ENCODE measurements at places on chromosomes 6 and 20.
A peak's percentile ranks its signal among the peaks of the same experiment; 100 is the strongest.

DNA sequence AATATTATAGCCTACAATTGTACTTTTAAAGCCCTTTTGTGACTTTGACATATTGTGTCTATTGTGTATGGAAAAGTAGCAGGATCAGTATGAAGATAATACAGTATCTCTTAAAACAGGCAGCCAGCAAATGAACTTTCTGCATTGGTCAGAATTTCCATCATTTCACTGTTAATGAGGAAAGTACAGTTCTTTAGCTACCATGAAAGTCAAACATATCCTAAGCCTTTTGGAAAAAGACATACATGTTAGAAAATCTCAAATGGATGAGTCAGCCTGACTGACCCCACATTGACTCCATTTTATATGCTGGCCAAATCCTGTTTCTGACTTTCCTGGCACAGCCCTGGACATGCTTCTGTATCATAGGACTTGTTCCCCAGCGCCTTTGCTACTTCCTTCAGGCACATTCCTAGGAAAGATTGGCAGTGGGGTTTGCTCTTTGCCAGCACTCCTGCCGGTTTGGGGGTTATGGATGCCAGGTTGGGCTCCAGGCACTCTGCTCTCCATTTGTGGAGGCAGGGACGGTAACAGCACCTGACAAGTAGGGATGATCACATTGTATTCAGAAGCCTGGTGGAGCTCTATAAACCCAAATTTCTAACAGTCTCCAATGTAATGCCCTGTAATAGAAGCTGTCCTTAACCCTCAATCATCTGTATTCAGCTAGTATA, 43.7 kb downstream of the TOP1 start:
- peak; percentile 89 for DNase-seq

- peak; percentile 58 for DNase-seq
Observed at GRCh38 chr6:6811128-6812009, 222.8 kb downstream of the LY86 start.

GRCh38 chr20:44615876-44616603, 33.7 kb downstream of the PKIG start:
- no peak for DNase-seq

DNA sequence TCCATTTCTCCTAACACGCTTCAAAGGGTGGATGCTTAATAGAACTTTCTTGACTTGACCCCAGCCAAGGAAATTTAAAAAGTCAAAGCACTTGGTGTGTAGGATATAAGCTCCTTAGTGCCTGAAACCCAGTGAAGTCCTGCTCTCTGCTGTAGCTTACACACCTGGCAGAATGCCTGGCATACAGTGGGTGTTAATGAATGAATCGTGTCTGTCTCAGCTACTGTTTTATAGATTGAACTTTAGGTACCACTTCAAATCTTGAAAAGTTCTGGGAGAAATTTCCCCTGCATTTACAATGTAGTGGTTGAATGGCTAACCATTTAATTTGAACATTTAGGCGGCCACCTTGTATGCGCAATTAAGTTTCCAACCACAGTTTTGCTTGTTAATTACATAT, 70.5 kb upstream of the ZNF217 start:
- DNase-seq: no peak

DNA sequence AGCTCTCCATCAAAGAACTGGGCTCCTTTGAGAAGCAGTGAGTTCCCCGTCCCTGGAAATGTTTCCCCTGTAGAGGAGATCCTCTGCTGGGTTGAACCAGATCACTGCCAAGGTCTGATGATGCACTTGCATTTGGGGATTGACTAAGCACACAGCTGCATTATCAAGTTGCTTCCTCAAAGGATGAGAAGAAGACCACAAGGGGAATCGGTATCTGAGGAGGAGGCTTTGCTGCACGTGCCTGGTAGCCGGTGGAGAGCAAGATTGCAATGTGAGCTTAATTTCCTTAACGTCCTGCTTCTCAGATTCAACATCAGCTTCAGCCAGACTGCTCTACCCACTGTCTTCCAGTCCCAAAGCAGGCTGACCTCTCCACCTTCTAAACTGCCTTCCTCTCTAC, 128.8 kb upstream of the STMND1 start:
- no peak for DNase-seq

Data from fibroblast of the aortic adventitia (primary cell).